Gastroesophageal sphincter (tissue), 4 donors: ENCODE measurements at places on chromosomes 16 and 17.

- peak; percentile 88 for ATAC-seq
These were observed 57.5 kb downstream of the CYB5B start for GRCh38 chr16:69481901-69482341.

DNA sequence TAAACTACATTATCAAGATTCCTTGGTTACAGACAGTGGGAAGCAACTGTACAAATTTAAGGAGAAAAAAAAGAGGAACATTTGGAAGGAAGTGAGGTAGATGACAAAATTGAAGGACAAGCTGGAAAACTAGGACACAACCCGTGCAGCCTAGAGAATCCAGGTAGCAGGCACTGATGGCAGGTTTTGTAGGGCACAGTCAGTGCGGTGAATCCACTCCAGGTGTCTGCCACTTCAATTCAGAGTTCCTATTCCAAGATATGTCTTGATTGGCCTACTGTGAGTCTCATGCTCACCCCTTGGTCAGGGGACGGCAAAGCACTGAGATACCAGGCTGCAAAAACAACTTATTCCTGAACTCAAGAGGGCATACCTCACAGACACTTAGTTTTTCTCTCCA lies 37.8 kb downstream of the TNRC6C start:
- no peak for ATAC-seq

DNA sequence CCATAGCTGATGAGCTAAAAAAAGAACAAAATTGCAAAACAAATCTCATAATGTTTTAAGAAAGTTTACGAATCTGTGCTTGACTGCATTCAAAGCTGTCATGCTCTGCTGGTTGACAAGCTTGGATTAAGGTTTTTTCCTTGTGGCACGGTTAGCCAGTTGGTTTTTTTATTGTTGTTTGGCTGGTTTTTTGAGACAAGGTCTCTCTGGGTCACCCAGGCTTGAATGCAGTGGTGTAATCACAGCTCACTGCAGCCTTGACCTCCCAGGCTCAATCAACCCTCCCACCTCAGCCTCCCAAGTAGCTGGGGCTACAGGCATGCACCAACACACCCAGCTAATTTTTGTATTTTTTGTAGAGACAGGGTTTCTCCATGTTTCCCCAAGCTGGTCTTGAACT lies 45.7 kb downstream of the PHKB start:
- no peak for ATAC-seq

GRCh38 chr17:7916808-7917207 lies 719 bp upstream of the RNF227 start:
- no peak for ATAC-seq
